ENCODE measurements at places on chromosomes 6 and 20. TPM values are rescaled to one million over a fixed set of nuclear protein-coding genes. Genes with fewer than 3 reads are reported as not detected.

The SPTLC3 gene
- 1.8 TPM for polyA plus RNA-seq

The USP49 gene
- 1.3 TPM for polyA plus RNA-seq

The SLCO4A1 gene
- polyA plus RNA-seq = 37.8 TPM

The OR2H2 gene
- not detected for polyA plus RNA-seq

The SSTR4 gene
- polyA plus RNA-seq = not detected

The REM1 gene
- 3.7 TPM for polyA plus RNA-seq

The HTR1E gene
- polyA plus RNA-seq = not detected

The ZNF831 gene
- 0.18 TPM for polyA plus RNA-seq

The ISM1 gene
- polyA plus RNA-seq = 9.3 TPM

The THBS2 gene
- 39.4 TPM for polyA plus RNA-seq

The MEI4 gene
- 0.04 TPM for polyA plus RNA-seq

The ULBP2 gene
- polyA plus RNA-seq = 0.36 TPM

The ADGRF5 gene
- 5.8 TPM for polyA plus RNA-seq

The GLP1R gene
- 2.0 TPM for polyA plus RNA-seq

The LPIN3 gene
- polyA plus RNA-seq = 15.7 TPM

The ERMARD gene
- polyA plus RNA-seq = 16.5 TPM

The RPL10A gene
- polyA plus RNA-seq = 1,589 TPM

The ATP9A gene
- polyA plus RNA-seq = 38.0 TPM
